Foreskin fibroblast (primary cell): ENCODE measurements at places on chromosomes 13 and 19.

DNA sequence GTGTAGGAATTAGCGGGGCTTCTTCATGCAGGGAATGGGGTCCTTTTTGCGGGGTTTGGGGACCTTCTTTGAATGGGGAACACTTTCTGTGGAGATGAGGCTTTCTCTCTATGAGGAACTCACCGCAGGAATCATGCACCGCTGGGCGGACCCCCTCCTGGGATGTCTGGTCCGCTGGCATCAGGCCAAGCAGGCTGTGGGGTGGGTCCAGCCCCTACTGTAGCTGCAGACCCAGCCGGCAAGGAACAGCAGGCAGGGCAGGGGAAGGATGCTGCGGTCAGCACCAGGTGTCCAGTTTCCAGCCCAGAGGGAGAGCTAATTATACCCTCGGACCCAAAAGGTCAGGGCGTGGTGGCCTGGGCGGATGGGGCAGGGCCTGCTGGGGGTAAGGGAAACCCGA is 1.8 kb downstream of the MYBPC2 start:
- DNase-seq: no peak

- no peak for DNase-seq
Observed at GRCh38 chr13:40801255-40802217, 12.1 kb downstream of the SLC25A15 start.

DNA sequence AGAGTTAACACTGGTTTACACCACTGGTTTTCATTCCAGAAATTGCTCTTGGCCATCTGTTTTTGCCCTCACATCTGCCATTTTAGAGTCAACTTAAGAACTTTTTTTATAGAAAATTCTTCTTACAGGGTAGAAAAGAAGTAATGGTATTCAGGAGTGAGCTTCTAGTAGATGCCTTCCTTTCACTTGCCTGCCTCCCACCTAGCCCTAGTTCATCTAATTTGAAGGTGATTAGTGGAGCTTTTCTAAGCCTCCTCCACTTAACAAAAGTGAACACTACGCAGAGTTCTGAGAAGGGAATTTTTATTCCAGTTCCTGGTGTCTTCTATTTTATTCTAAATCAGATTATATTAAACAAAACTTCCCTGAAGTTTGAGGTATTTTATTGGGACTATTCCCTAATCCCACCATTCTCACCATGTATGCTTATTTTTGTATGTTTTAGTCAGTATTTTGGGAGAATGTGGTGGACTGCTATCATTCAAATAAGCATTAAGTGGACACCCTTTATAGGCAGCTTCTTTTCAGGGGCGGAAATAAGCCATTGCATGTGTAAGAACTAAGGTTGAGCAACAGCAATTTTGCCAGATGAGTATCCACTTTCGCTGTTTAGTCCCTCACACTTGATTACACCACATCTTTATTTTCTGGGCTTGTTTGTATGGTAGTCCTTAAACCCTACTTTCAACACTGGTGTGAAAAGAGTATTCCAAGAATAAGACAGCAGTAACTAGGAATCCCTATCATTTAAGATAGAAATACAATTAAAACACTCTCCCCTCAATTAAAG is 156.9 kb downstream of the ENOX1 start:
- peak; percentile 3 for DNase-seq

- DNase-seq: peak; percentile 78
Observed at GRCh38 chr13:99432609-99433542, 68.4 kb upstream of the TM9SF2 start.

DNA sequence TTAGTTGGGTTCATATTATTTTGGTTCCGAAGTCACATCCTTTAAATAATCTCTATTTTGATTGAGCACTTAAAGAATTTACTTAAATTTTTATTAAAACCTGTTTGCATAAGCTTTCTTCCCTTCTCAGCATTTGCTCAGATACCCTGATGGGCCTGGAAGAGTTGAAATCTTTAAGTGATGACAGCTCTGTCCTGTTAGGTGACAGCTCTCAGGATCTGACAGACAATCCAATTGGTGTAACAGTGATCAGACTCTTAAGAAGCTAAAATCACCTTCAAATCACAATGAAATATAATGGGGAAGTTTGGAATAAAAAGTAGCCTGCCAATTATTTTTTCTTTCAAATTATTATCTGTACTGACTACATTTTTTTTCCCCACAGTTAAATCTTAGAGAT is 284.4 kb downstream of the LMO7 start:
- no peak for DNase-seq

DNA sequence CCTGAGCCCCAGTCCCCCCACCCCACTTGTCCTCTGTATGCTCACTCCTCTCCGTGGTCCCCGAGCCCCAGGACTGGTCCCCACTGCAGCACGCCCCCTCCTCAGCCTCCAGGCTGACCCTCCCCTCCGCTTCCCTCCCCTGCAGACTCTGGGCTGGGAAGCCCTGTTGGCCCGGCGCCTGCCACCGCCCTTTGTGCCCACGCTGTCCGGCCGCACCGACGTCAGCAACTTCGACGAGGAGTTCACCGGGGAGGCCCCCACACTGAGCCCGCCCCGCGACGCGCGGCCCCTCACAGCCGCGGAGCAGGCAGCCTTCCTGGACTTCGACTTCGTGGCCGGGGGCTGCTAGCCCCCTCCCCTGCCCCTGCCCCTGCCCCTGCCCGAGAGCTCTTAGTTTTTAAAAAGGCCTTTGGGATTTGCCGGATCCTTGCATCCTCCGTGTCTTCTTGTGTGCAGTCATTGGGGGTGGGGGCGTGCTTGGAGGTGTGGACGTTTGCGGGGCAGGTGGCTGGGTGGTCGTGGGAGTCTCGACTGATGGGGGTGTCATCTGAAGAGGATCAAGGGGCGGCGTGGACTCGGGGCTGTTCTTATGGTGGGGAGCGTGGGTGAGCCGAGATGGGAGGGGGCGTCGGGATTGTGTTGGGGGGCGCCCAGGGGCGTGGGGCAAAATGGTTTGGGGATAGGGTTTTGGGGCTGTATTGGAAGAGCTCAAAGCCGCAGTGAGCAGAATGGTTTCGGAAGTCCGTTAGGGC is 3.5 kb downstream of the PTGER1 start:
- DNase-seq: no peak

GRCh38 chr19:17327654-17328516 is 6.8 kb downstream of the ANO8 start:
- DNase-seq: no peak

GRCh38 chr13:40350283-40350992 is 316.0 kb downstream of the FOXO1 start:
- DNase-seq: peak; percentile 39

GRCh38 chr19:31658993-31659896 is 310.0 kb upstream of the TSHZ3 start:
- DNase-seq: no peak

- DNase-seq: no peak
Observed at GRCh38 chr13:27131906-27132305, 39.7 kb downstream of the USP12 start.
